ENCODE measurements at places on chromosomes 1 and 21.

DNA sequence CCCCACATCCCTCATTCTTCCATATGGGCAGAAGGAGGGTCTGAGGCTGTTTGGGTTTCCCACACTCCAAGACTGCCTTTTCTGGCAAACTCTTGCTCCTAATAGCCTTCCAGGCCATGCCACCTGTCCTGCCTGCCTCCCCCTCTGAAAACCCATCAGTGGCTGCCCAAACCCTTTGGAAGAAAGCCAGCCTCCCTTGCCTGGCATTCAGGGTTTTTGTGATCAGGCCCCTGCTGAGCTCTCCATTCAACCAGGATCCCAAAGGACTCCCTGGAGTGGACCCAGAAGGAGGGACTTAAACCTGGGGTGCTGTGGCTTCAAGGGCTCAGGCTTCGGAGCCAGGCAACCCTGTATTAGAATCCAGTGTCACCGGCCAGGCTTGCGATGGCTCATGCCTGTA lies 4.2 kb upstream of the GUCA2A start:
- no peak for DNase-seq

GRCh38 chr1:16628361-16629111 lies 15.2 kb upstream of the NBPF1 start:
- no peak for DNase-seq

GRCh38 chr21:43020177-43020576 lies 45.8 kb downstream of the PKNOX1 start:
- DNase-seq: no peak

DNA sequence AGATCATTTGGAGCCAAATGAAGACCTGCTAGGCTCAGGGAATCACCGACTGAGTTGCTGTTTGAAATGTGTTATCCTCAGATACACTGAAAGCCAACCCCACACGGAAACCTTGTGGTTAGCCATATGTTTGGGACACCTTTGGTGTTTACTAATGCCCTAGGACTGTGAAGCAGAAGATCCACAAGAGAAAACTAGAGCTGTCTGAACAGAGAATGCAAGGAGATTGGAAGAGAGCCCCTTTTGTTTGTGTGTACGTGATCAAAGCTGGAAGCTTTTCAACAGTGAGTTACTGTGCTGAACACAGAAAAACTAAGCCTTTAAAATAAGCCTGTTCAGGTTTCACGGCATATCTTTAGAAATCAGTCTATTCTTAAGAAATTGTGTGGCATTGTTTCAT lies 908.2 kb upstream of the ADGRL2 start:
- DNase-seq: no peak

DNA sequence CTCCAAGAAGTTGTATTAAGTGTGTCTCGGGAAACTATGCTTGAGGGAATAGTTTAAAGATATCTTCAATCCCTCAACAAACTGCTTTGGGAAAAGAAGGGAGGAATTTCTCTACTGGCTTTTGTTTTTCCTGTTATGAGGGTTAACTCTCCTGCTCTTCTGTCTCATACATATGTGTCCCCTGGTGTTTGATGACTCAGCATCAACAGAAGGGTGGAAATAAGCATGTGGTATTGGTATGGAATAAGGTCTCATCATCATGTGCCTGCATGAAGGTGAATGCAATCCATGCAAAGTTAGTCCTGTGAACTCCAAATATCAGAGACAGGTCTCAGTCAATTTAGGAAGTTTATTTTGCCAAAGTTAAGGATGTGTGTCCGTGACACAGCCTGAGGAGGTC lies 27.2 kb upstream of the ADAR start:
- DNase-seq: no peak

GRCh38 chr21:23131177-23131576 lies 2133.0 kb downstream of the NCAM2 start:
- no peak for DNase-seq

- DNase-seq: no peak
These were observed 829 bp downstream of the PEA15 start for GRCh38 chr1:160206036-160206389.

- DNase-seq: no peak
These were observed 10.0 kb downstream of the NCF2 start for GRCh38 chr1:183580281-183580682.

DNA sequence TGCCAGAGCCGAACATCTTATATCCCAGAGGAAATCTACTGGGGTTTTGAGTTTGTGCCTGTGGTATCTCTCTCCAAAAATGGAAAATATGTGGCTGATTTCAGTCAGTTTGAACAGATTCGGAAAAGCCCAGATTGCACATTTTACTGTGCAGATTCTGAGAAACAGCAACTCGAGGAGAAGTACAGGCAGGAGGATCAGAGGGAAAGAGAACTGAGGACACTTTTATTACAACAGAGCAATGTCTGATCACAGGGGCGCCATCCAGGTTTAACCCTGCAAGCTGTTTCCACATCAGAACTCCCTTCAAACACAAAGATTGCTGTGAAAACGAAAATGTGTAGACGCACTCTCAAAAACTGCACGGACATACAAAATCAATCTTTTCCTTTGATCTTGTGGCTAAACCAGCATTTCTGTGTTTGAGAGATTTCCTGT lies 43.4 kb downstream of the KCNJ15 start:
- no peak for DNase-seq

- no peak for DNase-seq
These were observed 2.3 kb upstream of the MSTO1 start for GRCh38 chr1:155607708-155608107.

- no peak for DNase-seq
These were observed 782 bp upstream of the TSTD1 start for GRCh38 chr1:161039546-161039945.

DNA sequence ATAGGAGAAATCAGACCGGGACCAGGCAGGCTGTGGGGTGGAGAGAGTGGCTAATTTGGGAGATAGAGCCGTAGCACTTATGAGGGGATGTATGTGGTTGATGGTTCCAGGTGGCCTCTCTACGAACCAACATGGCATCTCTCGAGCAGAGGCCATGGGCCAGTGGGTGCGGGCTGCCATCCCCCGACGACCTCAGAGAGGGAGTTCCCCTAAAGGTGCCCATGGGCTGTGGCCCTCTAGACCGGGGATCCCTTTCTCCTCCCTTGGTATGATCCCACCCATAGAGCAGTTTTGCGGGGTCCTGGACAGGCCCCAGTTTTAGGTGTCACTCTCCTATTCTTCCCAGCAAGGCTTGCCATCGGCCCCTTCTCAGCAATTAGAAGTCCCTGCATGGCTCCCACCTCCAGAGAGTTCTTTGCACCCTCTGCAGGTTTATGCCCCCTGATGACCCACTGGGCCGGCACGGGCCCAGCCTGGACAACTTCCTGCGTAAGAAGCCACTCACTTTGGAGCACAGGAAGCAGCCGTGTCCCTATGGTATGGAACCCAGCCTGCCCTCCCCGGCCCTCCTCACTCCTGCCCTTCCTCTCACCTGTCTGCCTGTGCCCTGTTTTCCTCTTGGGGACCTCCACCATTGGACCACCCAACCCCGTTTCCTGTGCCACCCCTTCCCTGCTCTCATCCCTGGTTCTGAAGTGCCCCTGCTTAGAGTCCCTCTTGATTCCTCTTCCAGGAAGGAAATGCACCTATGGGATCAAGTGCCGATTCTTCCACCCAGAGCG lies 7.8 kb downstream of the ZC3H12A start:
- no peak for DNase-seq

- DNase-seq: no peak
These were observed 17.9 kb upstream of the SMG7 start for GRCh38 chr1:183454377-183454776.

- DNase-seq: no peak
These were observed 41.6 kb upstream of the NRDC start for GRCh38 chr1:51920130-51920529.

- no peak for DNase-seq
These were observed 98.1 kb downstream of the PLD5 start for GRCh38 chr1:242426271-242426905.

GRCh38 chr1:40939320-40940059 lies 40.0 kb upstream of the CTPS1 start:
- DNase-seq: no peak

DNA sequence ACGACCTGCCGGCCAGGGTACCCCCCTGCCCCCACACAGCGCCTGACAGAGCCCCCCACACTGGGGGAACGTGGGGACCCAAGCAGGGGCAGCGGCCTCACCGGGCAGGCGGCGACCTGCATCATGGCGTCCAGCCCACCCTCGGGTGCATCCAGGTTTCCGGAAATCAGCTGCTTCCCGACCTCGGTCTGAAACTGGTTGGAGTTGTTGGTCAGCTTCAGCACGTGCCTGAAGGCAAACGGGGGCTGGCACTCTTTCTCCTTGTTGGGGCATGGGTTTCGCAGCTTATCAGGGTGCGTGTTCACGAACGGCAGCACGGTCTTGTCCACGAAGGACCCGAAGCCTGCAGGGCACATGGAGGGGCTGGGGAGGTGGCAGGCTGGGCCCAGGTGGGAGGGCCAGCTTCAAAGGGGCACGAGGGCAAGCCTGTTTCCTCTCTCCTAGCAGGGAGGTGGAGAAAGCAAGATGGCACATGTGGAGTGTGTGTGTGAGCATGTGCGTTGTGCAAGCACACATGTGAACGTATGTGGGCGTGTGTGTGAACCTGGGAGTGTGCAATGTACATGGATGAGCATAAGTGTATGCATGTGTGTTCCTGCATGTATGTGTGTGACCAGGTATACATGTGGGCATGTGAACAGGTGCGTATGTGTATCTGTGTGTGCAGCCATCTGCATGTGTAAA lies 19.2 kb downstream of the ITGB2 start:
- DNase-seq: no peak

DNA sequence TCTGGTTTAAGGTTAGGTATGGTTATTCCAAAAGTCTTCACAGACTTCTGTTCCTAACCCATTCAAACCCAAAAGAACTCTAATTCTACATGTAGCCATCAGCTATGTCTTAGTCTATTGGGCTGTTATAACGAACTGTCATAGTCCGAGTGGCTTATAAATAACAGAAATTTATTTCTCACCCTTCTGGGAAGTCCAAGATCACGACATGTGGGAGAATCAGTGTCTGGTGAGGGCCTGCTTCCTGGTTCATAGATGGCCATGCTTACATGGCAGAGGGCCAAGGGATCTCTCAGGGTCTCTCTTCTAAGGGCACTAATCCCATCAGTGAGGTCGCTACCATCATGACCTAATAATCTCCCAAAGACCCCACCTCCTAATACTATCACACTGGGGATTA lies 103.0 kb upstream of the PPP2R5A start:
- DNase-seq: no peak

DNA sequence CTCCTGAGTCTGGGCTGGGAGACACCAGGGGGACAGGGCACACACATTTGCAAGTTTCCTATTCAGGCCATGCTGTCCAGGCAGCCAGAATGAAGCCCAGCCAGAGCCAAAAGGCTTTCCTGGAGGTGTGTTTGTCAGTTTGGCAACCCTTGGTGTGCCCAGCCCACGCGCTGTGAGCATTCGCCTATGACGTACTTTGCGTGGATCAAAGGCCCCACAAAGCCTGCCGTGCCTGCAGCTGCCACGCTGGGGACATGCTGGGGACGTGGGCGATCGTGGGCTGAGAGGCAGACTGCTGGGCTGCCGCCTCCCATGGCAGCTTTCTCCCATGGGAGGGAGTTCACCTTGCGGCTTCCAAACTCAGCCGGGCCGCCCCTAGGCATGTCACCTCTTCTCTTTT lies 57.5 kb downstream of the CD247 start:
- DNase-seq: no peak

GRCh38 chr1:61183471-61184039 lies 101.2 kb downstream of the NFIA start:
- DNase-seq: no peak

DNA sequence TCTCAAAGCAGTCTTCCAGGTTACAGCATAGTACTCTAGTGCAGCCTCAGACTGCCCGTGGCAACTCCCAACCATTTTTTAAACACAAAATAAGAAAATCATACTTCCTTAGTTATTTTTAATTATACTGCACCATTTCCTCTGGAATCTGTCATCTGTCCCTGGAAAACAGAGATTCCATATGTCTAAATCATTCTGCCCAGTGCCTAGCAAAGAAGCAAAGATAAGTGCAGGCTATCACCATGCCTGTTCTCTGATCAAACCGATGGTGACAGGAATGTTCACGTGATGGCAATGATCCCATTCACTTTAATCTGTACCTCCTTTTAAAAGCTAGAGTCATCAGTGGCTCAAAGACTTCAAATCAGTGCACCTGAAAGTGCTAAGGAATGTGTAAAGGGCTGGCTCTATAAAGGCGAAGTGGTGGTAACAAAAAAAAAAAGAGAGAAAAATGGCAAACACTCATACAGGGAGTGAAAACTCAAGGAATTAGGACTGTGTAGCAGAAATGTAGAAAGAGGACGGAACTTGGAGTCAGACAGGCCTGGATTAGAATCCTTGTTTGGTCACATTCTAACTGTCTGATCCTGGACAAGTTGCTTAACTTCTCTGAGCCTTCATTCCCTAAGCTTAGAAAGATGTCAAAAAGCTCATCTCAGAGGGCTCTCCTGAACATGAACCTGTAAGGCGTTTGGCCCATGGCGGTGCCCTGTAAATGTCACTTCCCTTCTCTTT lies 9.9 kb upstream of the CCN1 start:
- no peak for DNase-seq

DNA sequence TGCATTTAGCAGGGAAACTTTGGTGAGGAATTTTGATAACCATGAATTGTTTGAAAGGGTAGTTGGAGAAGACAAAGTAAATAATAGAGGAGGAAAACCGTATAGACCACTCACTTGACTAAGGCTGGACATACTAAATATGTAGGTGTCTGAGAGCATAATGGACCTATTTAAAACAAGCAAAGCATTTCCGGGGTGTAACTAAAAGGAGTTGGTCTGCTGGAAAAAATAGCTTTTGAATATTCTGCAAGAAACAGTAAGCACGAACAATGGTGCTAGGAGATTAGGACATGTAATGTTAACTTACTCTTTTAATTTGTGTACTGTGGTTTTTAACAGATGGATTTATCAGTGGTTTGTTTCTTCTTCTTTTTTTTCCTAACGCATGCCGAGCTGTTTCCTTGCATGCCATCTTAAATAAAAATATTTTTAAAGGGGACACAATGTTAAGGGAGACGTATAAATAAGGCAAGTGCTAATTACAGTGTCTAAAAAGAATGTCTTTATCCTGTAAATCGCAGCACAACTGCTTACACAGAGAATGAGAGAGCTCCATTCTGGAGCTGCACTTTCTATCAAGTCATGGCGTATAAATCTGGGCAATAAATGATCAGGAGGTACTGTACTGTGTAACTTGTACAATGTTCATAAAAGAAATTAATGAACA lies 492.1 kb downstream of the LMO4 start:
- no peak for DNase-seq

GRCh38 chr1:91981996-91982609 lies 32.9 kb downstream of the BRDT start:
- DNase-seq: no peak

- no peak for DNase-seq
These were observed 8.5 kb upstream of the TTC22 start for GRCh38 chr1:54809496-54810074.

GRCh38 chr21:44792702-44793591 lies 8.7 kb downstream of the UBE2G2 start:
- no peak for DNase-seq

- no peak for DNase-seq
These were observed 70.4 kb downstream of the CACHD1 start for GRCh38 chr1:64540265-64540791.

GRCh38 chr1:200206340-200206739 lies 178.8 kb downstream of the NR5A2 start:
- no peak for DNase-seq

GRCh38 chr21:45644041-45644906 lies 749 bp downstream of the PCBP3 start:
- no peak for DNase-seq
